Left ventricle myocardium inferior (tissue), 1 donor: ENCODE measurements at places on chromosomes 6 and 20. TPM values are rescaled to one million over a fixed set of nuclear protein-coding genes. Genes with fewer than 3 reads are reported as not detected.
A peak's percentile ranks its signal among the peaks of the same experiment; 100 is the strongest.

DNA sequence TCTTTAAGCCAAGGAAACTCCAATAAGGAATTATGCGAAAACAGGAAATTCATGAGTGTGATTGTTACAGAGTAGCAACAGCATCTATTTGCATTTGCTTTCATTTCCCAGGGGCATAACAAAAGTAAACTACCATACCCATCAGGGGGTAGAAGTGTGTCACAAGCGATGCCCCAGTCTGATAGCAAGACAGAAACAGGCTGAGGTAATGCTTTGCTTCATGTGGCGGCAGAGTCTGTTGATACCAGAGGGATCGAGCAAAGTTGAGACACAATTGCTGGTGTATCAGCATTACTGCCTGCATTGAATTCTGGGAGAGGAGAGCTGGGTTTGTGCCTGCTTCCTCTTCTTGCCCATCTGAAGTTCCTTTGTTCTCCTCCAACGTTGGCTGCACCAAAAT, 51.2 kb upstream of the LYRM2 start:
- no peak for DNase-seq
- peak overlapping the region; percentile 51 for H3K27ac ChIP-seq
- no peaks in the 10 kb centered on the region for H3K27me3 ChIP-seq
- H3K4me1 ChIP-seq = peaks cover 33% of the 10 kb centered on the region
- H3K4me3 ChIP-seq = peak overlapping the region; percentile 14
- H3K36me3 ChIP-seq = peaks cover 89% of the 10 kb centered on the region

Gene CDH26
- total RNA-seq = 1.3 TPM

Gene TUBB1
- total RNA-seq = 0.30 TPM

DNA sequence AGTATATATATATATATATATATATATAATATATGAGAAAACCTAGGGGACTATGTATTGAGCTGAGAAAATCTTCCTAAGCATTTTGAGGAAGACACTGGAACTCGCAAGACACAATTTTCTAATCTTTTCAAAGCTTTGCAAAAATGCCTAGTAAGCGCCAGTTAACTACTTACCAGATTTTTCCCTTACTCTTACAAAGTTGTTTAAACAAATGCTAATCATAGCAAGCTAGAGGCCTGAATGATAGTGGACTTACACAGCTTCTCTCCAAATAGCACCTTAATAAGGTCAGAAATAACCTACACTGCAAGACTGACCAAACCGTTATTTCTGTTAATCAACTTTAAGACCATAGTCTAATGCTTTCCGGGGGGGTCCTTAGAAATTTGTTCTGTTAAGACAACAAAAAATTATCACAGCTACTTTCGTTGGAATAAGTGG, 56.1 kb upstream of the HFE start:
- H3K4me3 ChIP-seq = peak overlapping the region; percentile 70
- H3K36me3 ChIP-seq = no peaks in the 10 kb centered on the region
- no peak for DNase-seq
- no peaks in the 10 kb centered on the region for H3K27me3 ChIP-seq

DNA sequence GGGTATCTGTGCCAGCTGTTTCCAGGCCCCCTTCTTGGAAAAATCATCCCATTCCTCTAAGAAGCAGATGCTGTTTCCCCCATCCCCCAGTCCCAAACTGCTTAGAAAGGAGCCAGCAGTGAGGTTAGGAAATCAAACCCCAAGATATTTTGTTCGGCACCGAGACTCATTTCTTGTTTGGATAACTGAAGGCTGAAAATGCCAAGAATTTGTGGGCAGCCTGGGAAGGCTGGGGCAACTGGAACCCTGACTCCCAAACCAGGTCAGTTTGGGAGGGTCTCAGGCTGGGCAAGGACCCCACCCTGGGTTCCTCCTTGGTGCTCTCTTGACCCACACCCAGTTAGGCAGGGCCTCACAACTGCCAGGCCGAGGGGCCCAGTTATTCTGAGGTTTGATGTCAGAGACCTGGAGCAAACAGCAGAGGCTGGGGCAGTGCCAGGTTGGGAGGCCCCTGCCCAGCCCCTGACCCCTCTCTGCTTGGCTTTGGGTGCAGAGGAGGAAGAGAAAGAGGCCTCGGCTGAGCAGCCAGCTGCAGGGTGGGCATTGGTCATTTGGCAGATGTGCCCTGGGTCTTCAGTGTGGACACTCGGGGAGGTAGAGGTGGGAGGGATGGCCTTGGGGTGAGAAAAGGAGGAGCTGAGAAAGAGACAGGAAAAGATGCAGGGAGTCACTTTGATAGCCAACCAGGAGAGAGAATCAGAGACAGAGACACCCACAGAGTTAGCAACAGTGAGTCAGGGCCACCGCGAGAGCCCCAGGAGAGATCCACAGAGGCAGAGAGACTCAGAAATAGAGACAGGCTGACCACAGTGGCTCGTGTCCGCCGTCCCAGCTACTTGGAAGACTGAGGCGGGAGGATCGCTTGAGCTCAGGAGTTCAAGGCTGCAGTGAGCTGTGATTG, 5.0 kb downstream of the ANGPT4 start:
- DNase-seq = no peak
- no peak overlapping the region for H3K4me3 ChIP-seq
- H3K4me1 ChIP-seq = peaks cover 11% of the 10 kb centered on the region
- H3K27ac ChIP-seq = peak overlapping the region; percentile 47
- peaks cover 61% of the 10 kb centered on the region for H3K27me3 ChIP-seq

DNA sequence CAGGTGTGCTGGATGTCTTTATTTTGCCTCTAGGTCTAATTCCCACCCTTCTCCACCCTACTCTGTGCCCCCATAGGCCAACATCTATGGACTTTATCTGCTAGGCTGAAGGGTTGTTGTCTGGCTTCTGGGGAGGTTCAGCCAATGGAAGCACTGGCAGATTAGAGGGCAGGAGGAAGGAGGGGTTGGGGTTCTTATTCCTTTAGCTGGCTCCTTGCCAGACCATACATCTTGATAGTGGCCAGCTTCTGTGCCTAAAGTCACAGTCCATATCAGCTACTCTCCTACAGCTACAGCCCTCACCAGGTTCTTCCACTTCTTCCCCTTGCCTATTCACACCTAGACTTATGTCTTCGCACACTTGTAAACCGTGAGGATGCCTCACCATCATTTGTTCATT, 41.1 kb downstream of the ROS1 start:
- no peaks in the 10 kb centered on the region for H3K27me3 ChIP-seq
- no peak for DNase-seq
- no peaks in the 10 kb centered on the region for H3K4me1 ChIP-seq
- no peak overlapping the region for H3K4me3 ChIP-seq
- no peaks in the 10 kb centered on the region for H3K36me3 ChIP-seq

Gene XKR7
- total RNA-seq = not detected

- no peaks in the 10 kb centered on the region for H3K36me3 ChIP-seq
- H3K27ac ChIP-seq = no peak overlapping the region
- no peak for DNase-seq
- H3K4me1 ChIP-seq = no peaks in the 10 kb centered on the region
These were observed 187.7 kb downstream of the NFATC2 start for GRCh38 chr20:51354769-51355319.
